Stimulated activated CD8-positive, alpha-beta memory T cell treated with anti-CD3 and anti-CD28 coated beads, Interleukin-7, amount 100 ng/mL, for 48 hours (primary cell): ENCODE measurements at places on chromosomes 5 and 9.

GRCh38 chr5:76807296-76807695 lies 11.5 kb upstream of the F2RL1 start:
- no peak for DNase-seq

DNA sequence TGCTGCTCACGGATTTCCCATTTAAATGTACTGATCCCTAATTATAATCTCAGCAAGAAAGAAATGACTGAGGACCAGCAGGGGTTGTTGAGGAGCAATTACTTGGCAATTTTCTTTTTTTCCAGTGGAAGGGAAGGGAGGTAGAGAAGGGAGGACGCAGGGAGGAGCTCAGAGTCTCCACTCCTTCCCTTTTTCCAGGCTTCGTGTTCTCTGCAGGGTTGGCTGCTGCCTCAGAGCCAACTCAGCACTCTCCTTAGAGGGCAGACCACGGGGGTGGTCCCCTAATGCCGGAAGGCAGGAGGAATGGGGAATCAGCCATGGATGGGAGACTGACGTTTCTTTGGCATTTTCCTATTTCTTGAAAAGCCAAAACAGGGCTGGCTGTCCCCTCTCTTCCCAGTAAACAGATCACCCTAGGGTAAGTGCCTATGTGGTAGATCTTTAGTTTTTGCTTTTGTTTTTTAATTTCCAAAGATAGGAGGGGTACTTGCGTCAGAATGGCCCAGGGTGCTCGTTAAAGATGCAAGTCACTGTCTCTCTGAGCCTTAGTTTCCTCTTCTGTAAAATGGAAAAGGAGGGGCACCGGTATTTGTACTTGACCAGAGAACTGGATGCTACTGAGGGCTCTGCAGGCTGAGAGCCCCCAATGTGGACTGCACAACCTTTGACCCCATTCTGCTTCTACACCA lies 39.6 kb upstream of the LCP2 start:
- no peak for DNase-seq

- no peak for DNase-seq
Observed at GRCh38 chr5:132787076-132787475, 10.0 kb upstream of the SEPTIN8 start.

- DNase-seq, result no peak
Observed at GRCh38 chr5:135593886-135594285, 15.1 kb upstream of the CXCL14 start.

GRCh38 chr5:33129309-33129708 lies 311.5 kb upstream of the TARS1 start:
- no peak for DNase-seq

DNA sequence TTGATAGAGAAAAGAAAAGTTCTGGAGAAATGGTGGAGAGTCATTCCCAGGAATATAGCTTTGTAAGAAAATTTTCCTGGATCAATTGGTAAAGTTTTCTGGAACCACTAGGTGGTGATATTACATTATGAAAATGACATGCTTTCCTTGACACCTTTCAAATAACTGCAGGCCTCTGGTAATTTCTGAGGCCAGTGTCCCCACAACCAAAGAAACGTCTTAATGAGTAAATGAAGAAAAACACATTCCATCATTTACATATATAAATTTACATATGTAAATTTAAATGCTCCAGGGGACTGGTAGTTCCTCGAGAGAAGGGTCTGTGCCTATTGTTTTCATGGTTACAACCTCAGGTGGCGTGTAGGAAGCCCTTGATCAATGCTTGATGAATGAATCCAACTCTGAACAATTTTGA lies 17.2 kb upstream of the RGS3 start:
- DNase-seq, result no peak

DNA sequence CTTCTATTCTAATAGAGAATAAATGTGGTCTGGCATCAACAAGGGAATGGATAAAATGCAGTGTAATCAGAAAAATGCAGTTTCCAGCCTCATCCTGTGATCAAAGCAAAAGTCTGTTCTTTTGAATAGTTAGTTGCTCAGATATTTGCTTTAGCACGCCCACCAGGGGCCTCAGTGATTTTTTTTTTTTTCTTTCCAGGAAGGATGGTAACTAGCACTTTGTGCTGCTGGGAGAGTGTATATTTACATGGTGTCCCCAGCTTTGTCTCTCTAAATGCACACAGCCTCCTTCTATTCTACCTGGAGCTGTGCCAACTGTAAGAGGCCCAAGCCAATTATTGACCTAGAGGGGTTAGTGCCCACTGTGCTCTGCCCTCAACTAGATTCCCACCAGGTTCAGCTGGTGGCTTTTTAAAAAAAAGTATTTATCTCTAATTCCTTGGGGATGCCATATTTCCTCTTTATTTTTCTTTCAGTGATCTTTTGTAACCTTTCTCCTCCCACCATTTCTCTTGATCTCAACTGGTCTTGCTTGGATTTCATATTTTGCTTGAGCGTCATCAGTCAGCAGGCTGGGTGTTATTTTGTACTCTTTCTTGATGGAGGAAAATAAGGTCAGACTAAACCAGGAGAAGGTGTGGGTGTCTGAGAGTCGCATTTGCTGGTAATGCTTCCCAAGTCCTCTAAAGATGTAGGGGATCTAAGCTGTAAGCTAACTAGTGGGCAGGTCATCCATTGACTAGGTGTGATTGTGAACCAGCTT lies 193.0 kb upstream of the C9orf72 start:
- no peak for DNase-seq

DNA sequence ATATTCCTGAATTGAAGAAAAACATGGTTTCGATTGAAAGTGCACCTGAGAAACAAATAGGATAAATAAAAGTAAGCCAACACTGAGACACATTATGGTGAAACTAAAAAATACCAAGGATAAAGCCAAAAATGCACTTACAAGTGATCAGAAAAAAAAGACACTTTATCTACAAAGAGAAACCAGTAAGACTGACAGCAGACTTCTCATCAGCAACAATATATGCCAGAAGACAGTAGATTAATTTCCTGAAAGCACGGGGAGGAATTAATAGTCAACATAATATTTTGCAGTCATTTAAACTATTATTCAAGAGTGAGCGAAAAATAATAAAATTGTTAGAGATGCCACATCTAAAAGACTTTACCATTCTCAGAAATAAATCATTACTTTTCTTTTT lies 172.7 kb upstream of the MAST4 start:
- DNase-seq, result no peak

DNA sequence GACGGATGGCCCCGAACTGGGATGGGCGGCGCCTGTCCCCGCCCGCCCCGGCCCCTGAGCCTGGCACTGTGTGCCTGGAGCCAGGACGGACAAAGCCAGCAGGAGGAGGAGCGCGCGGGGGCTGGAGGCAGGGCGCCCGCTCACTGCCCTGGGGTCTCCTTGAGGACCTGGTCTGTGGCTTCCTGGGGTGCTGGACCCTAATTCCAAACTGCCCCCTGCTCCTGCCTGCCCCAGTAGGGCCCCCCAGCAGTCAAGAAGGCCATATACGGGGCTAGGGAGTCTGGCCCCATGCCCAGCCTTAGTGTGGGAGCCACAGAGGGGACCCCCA lies 29.2 kb upstream of the RXRA start:
- no peak for DNase-seq

DNA sequence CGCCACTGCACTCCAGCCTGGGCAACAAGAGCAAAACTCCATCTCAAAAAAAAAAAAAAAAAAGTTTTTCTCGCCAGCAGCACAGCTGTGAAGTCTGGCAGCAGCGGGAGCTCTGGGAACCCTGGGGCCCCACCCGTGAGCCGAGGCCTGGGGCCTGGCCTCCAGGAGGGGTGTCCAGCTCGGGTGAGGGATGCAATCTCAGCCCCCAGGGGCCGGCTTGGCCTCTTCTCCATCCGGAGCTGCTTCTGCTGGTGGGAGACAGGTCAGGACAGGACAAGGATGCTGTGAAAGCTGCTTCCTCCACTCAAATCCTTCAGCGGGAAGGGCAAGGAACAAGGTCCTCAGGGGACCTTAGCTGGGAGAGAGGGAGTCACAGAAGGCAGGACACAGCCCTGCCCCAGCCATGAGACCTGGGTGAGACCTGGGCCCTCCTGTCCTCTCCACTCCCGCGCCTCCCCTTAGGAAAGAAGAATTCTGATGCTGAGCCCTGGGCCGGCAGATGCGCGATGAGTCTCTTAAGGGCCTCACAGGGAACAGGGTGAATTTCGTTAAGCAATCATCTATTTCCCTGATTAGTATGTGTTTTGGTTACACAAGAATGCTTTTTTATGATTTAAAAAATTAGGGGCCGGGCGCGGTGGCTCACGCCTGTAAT lies 30.6 kb downstream of the PLPP7 start:
- DNase-seq, result no peak

DNA sequence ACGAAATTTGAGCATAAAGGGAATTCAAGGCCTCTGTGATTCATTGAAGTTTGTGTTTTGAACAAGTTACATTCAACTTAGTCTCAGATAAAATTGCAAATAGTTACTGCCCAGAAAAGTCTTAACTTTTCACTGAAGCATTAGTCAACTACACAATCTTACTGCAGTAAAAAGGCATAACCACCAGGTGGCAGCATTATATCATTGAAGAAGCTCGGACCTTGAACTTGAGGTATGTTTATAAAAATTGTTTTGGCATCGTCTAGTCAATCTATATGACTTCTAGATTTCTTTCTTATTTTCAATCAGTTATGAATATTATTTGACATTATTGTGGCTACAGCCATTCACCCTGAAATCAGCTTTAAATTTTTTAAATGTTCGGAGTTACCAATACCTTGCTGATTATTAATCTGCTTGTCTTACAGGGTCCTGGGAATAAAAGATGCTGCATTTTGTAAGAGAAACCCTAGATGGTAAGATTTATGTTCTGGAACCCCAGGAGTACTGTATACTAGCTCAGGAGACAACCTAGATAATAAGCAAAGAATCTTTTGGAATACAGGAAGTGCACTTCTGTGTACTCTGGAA lies 83.9 kb upstream of the GRAMD2B start:
- DNase-seq, result no peak

DNA sequence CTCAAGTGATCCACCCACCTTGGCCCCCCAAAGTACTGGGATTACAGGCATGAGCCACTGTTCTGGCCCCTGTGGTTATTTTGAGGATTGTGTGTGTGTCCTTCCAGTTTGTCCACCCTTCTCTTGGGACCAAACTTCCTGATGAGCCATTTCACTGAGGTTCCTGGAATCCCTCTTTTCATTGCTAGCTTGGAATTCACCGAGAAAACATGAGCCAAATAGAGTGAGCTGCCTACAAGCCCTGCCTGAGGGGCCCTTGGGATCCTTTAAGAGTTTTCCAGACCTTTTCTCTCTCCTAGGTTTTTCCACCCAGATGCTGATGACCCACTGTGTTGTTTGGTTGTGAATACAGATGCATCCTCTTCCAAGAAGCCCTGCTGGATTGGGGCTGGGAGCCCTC lies 13.2 kb upstream of the KIF12 start:
- no peak for DNase-seq
